Stimulated activated CD8-positive, alpha-beta memory T cell treated with anti-CD3 and anti-CD28 coated beads, Interleukin-4, amount 100 ng/mL, for 1 hour (primary cell): ENCODE measurements at places on chromosomes 3 and 15.

DNA sequence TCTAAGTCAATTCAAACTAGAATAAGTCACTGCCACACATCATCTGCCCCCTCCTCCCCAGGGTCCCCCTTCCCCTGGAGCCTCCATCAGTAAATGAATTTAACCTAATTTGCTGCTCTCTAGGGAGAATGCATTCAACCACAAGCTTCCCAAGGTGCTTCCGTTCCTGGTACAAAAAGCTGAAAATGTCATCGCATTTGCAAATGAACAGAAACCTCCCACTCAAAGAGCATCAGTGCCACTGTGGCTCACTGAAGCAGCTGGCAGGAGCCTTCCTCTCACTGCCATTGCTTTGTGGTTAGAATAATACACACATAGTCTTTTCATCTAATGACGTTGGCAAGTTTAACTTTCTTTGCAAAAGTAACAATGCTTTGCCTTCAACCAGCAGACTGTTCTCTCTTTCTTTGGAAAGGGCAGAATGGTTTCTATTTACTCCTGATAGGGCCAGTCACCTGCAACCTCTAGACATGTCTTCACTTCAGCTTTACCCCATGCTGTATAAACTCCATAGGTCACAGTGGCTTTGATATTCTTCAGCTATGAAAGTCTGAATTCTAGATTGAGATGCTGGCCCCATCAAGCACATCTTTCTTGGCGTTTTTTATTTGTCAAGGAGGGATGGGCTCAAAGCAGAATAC, 238.1 kb downstream of the CPNE4 start:
- DNase-seq: no peak

GRCh38 chr15:78368651-78369050, 28.5 kb downstream of the CRABP1 start:
- DNase-seq: no peak

DNA sequence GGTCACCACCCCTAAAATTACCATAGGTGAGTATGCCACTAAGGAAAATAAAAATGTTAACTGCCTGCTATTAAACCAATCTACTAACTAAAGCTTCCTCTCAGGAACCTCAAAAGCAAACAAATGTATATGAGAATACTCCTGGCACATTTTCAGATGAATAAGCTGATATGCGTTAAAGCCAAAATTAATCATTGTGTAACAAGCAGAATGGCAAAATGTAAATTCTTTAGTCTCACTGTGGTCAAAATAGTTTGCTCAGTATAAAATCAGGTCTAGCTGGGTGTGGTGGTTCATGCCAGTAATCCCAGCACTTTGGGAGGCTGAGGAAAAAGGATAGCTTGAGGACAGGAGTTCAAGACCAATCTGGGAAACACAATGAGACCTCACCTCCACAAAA, 53.6 kb downstream of the SUMF1 start:
- DNase-seq: no peak

DNA sequence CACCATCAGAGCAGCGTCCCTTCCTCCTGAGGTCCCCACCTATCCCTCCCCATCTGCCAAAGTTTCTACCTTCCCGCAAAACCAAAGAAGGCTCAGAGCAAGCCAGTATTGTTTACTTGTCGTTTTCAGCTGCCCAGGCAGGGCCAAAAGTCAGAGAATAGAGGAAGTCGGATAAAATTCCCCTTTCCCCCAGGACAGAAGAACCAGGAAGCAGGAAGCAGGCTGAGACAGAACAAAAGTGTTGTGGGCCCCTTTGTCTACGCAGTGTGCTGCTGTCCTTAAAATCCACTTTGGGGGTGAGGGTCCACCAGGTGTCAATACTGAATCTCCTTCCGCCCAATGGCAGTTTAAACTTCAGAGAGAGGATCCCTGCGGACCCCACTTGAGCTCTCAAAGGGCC, 18.5 kb upstream of the RPL32 start:
- DNase-seq: no peak

DNA sequence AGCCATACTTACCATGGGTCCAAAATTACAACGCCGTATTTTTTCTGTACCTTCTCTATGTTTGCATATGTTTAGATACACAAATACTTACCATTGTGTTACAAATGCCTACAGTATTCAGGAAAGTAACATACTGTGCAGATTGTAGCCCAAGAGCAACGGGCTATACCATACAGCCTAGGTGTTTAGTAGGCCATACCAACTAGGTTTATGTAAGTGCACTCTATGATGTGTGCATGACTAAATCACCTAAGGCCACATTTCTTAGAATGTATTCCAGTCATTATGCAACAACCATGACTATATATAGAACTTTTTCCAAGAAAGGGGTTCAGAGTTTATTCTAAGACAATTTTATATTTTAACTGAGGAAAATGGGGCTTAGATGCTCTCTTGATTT, 411.7 kb downstream of the MAGI1 start:
- no peak for DNase-seq

- DNase-seq: no peak
Observed at GRCh38 chr15:87038404-87038803, 958.7 kb downstream of the AGBL1 start.

DNA sequence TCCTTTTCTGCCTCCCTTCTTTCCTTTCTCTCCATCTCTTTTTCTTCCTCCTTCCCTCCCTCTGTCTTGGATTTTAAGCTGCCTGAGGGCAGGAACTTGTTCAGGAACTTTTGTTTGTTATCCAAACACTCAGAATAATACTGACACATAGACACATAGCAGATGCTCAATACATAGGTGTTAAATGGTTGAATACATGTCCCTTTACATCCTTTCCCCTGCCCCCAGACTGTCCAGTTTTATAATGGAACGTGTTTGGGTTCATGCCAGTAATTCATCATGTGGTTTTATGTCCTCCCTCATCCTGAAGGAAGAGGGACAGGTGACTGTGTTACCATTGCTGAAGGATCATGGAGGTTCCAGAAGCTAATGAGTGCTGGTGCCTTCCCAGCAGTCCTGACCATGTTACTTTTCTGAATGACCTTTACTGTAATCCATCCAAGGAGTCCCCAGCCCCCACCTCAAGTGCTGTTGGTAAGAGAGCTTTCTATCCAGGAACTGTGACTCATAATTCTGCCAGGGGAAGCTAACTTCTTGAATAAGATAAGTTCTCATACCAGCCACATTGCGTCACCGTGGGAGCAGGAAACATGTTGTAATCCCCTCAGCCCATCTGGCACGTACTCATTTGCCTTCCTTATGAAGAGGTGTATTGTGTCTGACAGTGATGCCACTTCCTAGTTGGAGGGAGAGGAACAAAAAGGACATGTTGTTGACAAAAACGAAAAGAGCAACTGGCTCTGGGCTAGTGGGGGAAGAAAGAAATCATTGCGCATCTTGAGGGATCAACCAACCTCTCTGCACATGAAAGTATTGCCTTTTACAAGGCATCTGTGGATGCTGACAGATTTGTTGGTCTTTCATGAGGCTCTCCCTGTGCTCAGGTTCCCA, 52.4 kb downstream of the IL1RAP start:
- no peak for DNase-seq

DNA sequence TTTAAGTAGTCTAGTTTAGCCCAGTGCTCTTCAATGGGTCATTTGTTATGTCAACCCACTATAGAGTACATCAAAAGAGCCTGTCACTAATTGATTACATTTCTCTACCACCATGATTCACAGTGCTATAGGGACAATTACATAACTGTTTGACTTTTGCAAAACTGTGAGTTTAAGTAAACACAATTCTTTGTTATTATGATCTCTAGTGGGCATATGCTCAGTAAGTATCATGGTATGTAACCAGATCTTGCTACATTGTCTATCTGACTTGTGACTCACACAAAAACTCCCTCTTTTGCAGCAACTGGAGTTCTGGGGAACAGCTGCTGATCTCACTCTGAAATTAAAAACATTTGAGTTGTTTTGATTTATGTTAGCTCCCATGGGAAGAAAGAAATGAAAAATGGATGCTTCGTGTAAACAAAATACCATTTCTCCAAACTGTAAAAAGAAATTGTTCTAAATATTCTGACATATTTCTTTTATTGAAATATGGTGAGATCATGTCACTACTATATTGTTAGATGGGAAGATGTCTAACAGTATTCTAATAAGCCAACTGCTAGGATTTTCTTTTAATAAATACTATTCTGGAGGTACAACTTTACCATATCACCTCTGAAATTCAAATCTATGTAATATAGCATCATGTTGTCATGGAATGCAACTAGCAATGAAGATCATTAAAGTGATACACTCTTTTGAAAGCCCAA, 470.4 kb downstream of the ROBO1 start:
- no peak for DNase-seq

DNA sequence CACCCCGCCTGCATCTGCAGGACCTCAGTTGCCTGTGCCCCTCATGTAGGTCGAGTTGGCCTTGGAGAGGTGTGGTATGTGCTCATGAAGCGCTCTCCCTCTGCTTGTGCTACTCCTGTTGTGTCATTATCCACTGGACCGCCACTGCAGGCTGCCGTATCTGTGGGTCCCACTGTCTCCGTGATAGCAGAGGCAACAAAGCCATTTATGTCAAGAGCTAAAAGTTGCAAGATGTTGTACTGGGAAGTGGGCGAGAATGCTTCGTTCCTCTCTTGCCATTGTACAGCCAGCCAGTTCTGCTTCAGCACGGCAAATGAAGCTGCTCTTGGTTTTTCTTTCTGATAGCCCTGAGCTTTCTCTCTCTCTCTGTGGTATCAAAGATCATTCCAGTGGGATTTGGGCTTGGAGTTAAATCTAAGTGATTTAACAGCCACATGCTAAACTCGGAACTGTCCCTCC, 89.0 kb downstream of the TMEM212 start:
- DNase-seq: no peak

DNA sequence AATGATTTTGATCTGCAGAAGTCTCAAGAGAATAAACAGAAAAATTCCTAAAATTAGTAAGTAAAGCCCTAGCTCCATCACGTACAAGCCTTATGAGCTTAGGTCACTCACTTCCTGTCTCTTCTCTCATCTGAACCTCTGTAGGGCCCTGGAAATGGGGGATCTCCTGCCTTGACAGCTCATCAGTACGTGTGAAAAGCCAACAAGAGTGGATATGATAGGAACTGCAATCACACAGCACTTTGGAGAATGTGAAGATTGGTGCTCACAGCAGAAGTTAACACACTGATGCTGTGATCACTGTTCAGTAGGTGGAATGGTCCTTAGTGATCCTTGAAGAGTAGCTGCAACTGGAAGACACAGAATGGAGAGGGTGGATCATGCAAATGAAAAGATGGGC, 27.8 kb upstream of the ALDH1L1 start:
- DNase-seq: no peak

DNA sequence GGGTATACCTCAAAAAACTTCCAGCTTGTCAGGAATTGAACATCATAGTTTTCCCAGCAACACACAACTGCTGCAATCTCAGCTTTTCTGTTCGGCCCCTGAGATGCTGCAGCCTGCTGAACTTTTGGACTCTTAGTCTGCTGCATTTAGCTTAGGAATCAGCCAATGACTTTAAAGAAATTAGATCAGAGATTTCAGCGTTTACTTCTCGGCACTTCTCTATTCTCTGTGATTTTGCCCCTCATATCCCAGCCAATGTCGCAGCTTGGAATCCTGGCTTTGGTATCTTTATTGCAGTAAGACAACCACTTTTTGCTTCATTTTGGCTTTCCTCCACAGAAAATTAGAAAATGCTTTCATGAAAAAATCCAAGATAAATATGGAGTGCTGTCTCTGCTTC, 86.3 kb upstream of the MCTP2 start:
- DNase-seq: no peak

DNA sequence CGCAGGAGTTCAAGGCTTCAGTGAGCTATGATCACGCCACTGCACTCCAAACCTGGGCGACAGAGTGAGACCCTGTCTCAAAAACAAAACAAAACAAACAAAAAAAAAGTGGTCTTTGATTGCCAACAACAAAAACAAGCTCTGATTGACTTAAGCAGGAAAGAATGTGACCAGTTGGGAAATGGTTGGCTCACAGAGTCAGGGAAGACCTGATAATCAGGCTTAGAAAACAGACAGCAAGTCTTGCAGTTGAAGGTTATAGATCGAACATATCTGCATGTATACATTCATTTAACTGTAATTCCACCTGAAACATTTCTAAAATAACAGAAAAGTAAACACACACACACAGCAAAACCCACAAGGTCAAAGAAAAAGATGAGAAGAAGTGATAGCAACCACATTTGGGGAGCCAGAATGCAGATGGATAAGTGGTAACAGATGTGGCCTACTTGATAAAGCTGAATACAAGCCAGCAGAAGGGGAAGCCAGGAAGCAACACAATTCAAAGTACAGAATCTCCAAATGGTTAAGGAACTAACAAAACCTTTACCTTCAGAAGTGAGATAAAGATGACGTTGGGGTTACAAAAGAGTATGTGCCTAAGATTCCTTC, 699.9 kb upstream of the ZNF385D start:
- DNase-seq: no peak

- DNase-seq: no peak
Observed at GRCh38 chr3:46910166-46910760, 32.7 kb downstream of the PTH1R start.

- no peak for DNase-seq
Observed at GRCh38 chr3:144556392-144556791, 584.8 kb downstream of the DIPK2A start.

- no peak for DNase-seq
Observed at GRCh38 chr3:9595877-9596276, 42.3 kb upstream of the LHFPL4 start.

DNA sequence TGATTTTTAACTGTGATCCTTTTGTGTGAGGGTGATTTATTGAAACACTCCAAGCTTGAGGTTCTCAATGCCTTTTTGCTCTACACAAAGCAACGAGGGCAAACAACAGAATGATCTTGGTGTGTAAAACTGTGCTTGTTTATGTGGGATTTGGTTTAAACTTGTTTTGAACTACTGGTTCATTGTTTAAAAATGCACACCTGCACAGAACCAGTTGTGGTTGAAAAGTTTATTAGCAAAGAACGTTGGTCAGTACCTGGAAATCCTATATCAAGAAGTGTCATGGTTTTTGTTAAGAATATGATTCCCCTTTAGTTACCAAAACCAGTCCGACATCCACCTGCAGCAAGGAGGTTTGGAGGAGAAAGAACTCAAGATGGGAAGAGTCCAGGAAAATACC, 239.4 kb downstream of the WNT5A start:
- DNase-seq: no peak

DNA sequence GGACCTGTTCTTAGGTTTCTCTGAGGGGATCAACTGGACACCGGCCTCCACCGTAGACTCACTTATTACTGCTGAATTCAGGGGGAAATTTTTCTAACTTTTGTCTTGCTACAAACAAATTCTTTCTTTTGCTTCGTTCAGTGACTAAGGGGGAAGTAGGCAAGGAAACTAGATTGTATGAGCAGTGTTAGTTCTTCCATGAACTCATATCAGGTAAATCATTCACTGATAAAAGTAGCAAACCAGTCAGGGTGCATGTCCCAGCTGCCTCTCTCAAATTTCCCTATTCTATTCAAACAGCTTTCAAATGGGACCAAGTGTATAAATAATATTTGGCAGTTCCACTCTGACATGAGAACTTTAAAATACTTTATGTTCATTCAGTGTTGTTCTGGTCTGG, 7.3 kb upstream of the CCDC13 start:
- no peak for DNase-seq
